ENCODE measurements at places on chromosomes 6 and 20. TPM values are rescaled to one million over a fixed set of nuclear protein-coding genes. Genes with fewer than 3 reads are reported as not detected.
A peak's percentile ranks its signal among the peaks of the same experiment; 100 is the strongest.

- no peak for DNase-seq
Measured at GRCh38 chr20:39097889-39098288, 135.7 kb downstream of the DHX35 start.

- peak; percentile 13 for DNase-seq
Measured at GRCh38 chr6:13573669-13574110, 711 bp upstream of the SIRT5 start.

DNA sequence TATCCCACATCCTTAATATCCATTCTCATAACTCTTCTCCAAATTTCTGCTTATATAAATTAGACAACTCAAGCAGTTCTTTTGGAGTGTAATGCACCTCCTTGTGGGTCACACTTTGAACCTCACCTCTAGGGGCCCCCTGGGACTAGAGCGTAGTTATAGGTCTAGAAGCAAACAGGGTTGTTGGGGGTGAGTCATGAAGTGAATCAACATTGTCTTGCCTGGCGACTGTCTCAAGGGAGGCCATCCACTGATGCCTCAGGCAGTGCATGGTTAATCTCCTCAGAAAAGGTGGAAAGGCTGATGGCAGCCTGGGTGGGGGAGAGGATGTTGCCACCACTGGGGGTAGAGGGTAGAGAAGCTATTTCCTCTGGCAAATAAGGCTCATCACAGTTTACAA is 129.1 kb downstream of the TNFRSF21 start:
- DNase-seq = no peak

- no peak for DNase-seq
Measured at GRCh38 chr20:2814587-2815051, at the start of gene C20orf141. TSS of gene C20orf141 (plus strand) at chr20:2814987. CDS start at chr20:2815185, 198 bp downstream.

DNA sequence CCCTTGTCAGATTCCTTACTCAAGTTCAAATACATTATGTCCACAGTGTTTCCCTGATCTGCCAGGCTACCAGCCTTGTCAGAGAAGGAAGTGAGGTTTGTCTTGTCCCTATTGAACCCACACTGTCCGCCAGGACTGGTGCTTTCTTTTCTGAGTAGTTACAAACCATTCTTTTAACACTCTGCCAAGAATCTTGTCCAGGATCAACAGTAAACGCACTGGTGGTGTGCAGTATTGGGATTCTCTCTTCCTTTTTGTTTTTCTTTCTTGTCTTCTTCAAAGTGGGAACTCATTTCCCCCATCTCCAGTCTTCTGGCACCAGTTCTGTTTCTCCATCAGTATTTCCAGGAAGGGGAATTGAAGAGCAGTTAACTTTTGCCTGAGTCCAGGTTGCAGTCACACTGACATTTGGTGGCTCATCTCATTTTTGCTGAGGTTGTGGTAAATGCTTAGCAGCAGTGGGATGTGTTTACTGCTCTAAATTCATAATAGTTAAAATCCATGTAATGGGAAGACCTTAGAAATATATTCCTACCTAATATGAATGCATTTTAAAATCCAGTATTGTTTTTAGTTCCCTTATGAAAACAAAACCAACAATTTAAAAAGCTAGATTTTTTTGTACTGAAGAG is 295.3 kb downstream of the PRL start:
- peak; percentile 58 for DNase-seq

Gene BMP6
- 0.36 TPM for total RNA-seq

Data from prostate gland (tissue), 2 donors.